ENCODE measurements at places on chromosomes 11 and 22.

DNA sequence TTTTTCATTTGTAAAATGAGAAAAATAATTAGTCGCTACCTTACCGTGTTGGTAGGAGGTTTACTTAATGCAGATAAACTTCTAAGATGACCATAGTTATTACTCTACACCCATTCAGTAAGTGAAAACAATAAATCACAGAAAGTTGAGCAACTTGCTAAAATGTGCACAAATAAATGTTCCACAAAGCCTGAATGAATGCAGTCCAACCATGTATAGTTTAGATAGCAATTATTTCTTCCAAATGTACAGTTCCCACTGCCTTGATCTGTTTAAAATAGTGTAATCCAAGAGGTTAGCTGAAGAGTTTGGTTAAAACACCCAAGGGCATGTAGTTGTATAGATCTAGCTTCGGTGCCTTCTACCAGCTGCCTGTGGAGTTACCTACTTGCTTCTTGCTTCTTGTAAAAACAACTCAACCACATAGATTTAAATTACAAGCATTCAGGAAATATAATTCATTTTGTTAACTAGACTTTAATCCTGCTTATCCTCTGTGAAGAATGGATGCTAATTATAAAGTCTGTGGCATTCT, 106.3 kb upstream of the CARD18 start:
- DNase-seq: no peak

- DNase-seq: no peak
Observed at GRCh38 chr11:117459979-117460300, 132.3 kb downstream of the CEP164 start.

GRCh38 chr22:20423906-20424551, 13.6 kb downstream of the SCARF2 start:
- no peak for DNase-seq

GRCh38 chr22:46047226-46047625, 70.3 kb upstream of the WNT7B start:
- no peak for DNase-seq

- DNase-seq: no peak
Observed at GRCh38 chr11:70788248-70789022, 390.1 kb downstream of the CTTN start.

GRCh38 chr11:2137202-2138067, 1.8 kb downstream of the IGF2 start:
- DNase-seq: no peak

DNA sequence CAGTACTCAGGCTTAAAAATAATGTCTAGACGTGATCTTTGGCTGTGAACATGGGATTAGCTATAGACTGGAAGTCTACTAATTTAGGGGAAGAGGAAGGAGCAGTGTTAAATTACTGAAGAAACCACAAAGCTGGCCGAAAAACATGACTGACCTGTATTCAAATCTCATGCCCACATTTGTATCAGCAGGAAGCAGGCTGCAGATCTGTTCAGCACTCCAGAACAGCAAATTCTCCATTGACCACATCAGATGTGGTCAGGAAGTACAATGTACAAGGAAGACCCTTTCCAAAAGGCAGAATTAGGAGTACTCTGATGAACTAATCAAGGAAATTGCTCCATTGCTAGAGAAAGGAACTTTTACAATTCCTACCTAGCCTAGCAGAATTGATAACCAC, 31.7 kb downstream of the DCDC1 start:
- DNase-seq: no peak

DNA sequence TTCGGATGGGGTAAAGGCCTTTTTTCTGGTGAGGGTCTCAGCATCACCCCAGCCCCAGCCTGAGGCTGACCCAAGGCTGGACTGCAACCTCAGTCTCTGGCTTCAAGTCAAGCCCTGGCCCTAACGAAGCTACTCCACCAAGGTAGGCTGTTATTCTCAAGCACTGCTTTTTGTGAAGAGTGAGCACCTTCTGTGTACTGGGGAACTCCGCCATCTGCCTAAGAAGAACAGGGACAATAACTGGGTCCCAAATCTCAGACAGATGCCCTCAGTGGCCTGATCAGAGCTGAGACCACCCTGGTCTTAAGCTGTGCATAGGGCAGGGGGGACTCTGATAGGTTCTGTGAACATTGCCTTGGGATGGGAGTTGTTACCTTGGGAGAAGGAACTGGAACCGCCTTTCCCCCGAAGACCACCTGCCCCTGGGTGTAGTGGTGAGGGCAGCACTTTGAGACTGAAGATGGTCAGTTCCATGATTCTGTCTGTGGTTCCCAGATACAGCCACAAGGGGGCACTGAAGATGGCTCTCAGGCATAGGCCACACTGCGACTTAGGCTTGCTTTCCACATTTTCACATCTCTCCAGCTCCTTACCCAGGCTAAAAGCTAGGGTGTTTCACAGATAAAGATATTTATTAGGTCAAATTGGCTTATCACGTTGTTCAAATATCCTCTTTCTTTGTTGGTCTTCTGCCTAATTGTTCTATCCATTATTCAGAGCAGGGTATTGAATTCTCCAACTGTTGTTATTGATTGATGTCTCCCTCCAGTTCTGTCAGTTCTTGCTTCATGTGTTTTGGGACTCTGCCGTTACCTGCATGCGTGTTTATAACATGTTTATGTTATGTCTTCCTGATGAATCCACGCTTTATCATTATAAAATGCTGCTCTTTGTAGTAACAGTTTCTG, 11.8 kb upstream of the UVRAG start:
- peak; percentile 84 for DNase-seq

DNA sequence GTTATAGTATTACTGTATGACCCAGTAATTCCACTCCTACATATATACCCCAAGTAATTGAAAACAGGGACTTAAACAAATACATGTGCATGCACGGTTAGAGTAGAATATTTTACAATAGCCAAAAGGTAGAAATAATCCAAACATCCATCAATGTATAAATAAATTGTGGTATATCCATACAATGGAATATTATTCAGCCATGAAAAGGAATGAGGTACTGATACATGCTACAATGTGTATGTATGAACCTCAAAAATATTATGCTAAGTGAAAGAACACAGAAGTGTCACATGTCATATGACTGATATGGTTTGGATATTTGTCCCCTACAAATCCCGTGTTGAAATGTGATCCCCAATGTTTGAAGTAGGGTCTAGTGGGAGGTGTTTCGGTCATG, 560.8 kb upstream of the LARGE1 start:
- DNase-seq: no peak

DNA sequence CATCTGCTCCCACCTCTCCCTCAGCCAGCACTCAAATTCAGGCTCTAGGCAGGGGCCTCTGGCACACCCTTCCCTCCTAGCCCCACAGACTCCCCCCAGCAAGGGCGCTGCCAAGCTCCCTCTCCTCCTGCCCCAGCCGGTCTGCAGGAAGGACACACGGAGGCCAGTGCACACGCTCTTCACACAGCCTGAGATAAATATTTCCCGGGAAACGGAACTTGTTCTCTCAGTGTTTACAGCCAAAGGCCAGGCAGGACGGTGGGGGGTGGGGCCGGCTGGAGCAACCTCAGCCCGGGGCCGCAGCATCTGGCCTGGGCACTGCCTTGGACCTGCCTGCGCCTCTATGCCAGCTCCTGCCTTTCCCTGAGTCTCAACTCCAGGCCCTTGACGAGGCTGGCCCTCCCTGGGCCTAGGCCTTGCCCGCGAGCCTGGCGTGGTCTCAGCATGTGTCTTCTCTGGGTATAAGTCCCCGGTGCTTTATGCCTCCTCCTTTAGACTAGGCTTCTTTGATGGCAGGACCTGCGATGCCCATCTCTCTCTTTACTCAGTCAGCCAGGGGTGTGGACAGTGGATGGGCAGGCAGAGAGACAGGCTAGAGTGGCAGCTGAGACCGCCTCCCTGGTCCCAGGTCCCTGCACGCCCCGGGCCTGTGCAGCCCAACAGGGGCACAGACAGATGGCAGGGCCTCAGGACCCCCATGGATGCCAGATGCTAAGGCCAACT, 48.4 kb downstream of the PDE2A start:
- no peak for DNase-seq

GRCh38 chr11:2212411-2213251, 41.0 kb upstream of the TH start:
- DNase-seq: peak; percentile 18

DNA sequence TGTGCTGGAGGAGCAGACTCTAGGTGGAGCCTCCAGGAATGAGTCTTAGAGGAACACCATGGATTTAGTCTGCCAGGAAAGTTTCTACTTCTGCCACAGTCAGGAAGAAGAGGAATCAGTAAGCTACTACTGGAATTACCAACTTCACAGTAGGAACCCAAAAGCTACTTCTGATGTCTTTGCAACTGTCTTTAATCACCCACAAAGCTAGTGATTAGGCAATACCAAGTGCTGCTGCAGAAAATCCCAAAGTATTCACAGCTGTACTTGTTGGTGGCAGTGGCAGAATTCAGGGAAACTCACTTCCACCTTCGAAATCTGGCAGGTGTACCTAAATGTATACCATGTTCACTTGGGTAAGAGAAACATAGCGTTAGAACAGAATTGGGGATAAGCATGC, 264.5 kb upstream of the SORL1-AS1 start:
- no peak for DNase-seq

DNA sequence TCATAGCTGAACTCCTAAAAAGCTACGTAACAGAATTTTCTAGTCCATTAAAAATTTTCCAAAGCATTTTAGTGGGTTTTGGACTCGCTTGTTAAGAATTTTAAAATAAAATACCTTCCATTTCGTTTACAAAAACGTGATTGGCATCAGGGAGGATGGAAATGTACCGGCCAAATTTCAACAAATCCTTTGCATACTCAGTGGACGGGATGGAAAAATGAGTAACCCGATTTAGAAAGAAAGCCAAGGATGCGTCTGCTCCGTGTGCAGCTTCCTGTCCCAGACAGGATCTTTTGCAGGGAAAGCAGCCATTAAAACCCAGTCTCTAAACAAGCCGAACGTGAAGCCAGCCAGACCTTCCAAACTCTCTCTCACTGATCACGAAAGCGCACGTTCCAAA, 15.6 kb downstream of the TMEM184B start:
- no peak for DNase-seq

- no peak for DNase-seq
Observed at GRCh38 chr11:85712953-85713352, 27.0 kb upstream of the CCDC89 start.

- DNase-seq: no peak
Observed at GRCh38 chr11:106398502-106399075, 321.1 kb downstream of the AASDHPPT start.

- DNase-seq: no peak
Observed at GRCh38 chr11:105334025-105334714, 194.6 kb upstream of the CARD18 start.

DNA sequence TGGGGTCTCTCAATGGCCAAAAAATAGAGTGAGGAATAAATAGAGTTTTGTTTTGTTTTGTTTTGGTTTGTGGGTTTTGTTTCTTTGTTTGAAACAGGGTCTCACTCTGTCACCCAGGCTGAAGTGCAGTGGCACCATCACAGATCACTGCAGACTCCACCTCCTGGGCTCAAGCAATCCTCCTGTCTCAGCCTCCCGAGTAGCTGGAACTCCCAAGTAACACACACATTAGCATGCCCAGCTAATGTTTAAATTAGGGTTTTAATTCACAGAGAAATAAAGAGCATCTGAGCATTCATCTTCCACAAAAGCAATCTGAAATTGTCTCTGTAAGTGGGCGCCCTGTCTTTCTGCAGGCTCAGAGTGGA, 9.2 kb upstream of the IFITM3 start:
- DNase-seq: no peak

DNA sequence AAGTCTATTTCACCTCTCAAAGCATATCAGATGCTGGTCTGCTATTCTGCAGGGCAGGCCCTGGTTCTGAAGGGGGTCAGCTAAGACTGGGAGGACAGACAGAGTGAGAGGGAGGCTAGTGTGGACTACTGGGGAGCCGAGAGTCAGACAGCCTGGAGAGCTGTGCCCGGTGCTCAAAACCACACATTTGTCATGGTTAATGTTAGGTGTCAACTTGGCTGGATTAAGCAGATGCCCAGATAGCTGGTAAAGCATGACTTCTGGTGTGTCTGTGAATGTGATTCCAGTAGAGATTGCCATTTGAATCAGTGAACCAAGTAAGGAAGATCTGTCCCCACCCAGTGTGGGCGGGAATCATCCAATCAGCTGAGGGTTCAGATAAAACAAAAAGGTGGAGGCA, 102.6 kb downstream of the SNX19 start:
- no peak for DNase-seq

DNA sequence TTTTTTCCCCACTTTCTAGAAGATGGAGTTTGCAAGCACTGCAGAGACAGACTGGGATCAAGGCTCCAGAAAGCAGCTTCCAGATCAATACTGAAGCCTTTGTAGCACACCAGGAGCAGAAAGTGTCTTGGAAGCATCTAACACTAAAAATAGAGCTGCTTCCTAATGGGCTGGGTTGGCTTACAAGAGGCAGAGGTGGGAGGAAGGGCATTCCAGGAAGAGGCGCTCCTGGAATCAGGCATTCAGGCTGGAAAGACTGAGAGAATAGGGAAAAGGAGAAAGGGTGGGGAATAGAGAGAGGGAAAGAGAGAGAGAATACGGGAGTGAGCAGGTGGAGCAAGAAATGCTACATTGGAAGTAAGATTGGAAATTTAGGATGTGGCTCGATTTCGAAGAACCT, 395.9 kb downstream of the OPCML start:
- no peak for DNase-seq

GRCh38 chr22:36617694-36618522, 85.6 kb downstream of the CACNG2 start:
- DNase-seq: no peak

DNA sequence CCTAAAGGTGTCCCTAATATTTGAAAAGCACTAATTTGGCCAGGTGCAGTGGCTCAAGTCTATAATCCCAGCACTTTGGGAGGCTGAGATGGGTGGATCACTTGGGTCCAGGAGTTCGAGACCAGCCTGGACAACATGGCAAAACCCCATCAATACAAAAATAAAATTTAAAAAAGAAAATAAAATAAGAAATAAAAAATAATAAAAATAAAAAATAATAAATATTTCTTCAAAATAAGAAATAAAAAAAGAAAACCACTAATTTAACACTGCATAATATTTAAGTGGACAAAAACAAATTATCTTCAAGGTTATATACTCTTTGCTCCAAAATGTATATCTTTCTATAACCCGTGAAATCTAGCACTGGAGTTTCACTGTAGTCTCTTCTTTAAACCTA, 32.9 kb downstream of the CPT1A start:
- no peak for DNase-seq

- DNase-seq: peak; percentile 89
Observed at GRCh38 chr22:26656891-26657851, at the start of gene MIAT. MIAT (plus strand) TSS chr22:26657588.

- DNase-seq: no peak
Observed at GRCh38 chr11:22044126-22044525, 148.8 kb upstream of the ANO5 start.
